ENCODE measurements at places on chromosomes 16 and 17.

DNA sequence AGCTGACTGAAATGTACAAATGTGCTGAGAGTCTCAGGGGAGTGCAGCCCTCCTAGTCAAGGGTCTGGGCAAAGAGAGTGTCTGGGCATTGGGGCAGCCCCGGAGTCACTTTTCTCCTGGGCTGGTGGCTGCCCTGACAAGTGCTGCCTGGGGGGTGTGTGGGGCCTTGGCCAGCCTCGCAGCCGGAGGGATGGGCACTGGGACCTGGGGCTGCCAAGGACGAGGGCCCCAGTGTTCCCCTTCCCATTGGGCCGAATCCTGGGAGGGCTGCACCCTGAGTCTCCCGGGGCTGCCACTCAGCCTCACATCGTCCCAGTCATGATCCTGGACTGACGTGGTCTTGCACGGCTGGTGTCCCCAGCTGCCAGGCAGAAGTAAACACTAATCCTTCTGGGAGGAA is 132.3 kb downstream of the BANP start:
- no peak for DNase-seq

DNA sequence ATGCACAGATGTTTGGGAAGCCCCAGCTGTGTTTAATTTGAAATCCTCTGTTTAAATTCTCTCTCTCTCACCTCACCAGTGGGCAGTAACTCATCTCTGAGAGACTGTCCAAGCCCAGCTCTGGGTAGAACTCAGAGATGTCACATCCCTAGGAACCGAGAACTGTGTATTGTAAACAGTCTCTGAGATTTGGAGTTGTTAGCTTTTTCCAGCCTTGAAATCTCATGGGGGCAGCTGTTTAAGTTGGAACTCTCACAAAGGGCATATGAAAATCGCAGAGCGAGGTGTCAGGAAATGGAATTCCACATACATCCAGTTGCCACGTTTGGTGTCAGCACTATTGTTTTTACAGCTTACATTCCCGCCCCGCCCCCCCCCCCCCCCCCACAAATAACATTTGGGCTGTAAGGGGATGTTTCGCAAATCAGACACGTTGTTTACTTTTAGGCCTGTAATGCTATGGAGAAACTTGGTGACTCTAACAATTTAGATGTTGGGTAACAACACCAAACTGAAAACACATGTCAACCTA is 34.3 kb downstream of the VPS35L start:
- no peak for DNase-seq

- DNase-seq = no peak
Observed at GRCh38 chr17:74467221-74467951, 952 bp downstream of the CD300A start.

- no peak for DNase-seq
Observed at GRCh38 chr17:50175035-50175807, 9.4 kb downstream of the SGCA start.

DNA sequence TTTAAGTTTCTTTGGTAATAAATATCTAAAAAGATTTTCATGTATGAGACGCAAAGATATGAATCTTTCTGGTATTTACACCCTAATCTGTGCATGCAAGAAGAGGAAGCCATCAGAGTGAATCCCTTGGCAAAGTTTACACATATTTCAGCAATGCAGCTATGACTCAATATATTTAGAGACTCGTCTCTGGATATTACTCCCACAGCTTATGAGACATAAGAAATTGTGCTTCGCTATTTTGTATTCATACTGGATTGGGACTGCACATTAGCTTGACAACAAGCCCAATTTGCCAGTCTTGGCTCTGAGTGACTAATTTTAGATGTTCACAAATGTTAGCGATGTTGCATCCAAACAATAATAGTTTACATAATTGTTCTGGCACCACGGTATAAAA is 532.0 kb downstream of the CDH11 start:
- no peak for DNase-seq
